ENCODE measurements at places on chromosomes 5 and 9.

GRCh38 chr5:66828046-66828547 lies 231.9 kb downstream of the MAST4 start:
- DNase-seq, result no peak

- no peak for DNase-seq
Observed at GRCh38 chr5:173237143-173237874, 2.3 kb upstream of the NKX2-5 start.

DNA sequence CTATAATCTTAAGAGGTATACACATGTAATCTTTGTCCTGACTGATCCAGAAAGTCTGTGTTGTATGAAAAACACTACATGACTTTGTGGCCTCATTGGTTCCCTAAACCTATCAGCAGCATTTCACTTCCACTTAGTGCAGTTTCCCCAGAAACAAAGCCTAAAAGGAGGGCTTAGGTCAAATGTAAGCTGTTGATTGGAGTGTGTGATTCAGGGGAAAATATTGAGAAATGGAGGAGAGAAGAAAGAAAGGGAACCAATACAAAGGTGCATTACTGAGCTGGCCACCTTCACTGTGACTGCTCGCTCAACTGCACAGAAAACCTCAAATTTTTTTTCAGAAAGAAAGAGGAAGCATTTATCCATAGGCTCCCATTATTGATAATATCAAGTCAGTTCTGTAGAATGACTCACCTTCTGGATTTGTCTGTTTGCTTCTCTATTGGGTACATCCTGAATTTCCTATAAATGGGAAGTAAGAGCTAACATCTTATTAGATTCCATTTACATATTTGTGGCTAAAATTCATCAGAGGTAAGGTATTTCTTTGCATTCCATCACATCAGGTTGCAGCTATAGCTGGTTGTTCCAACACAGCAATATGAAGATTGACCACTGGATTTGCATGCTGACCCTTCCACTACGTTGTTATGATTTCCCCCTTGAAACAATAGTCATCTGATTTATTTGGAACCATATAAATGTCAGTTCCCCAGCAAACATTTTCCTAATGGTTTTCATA lies 10.3 kb upstream of the FST start:
- no peak for DNase-seq

DNA sequence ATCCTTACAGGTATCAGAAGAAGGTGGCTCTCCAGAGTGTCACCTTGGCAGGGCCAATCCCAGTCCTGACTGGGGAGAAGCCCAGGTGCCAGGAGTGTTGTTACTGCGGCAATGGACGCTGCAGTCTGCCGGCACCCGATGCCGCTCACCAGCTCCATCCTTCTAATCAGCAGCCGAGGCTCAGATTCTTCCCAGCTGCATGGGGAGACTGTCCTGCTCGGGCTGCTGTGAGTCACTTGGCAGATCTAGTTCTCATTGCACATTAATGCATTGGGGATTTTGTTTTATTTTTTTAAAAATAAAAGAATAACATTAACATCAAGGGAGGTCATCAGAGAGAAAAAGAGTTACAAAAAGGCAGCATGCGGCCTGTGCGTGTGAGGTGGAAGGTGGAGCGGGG lies 115.8 kb downstream of the MTX3 start:
- DNase-seq, result no peak

- DNase-seq, result no peak
Observed at GRCh38 chr9:17611342-17611741, 32.5 kb downstream of the SH3GL2 start.

- DNase-seq, result no peak
Observed at GRCh38 chr5:77645158-77645994, 6.9 kb upstream of the OTP start.

- no peak for DNase-seq
Observed at GRCh38 chr5:73189871-73190376, 16.9 kb downstream of the TMEM174 start.

DNA sequence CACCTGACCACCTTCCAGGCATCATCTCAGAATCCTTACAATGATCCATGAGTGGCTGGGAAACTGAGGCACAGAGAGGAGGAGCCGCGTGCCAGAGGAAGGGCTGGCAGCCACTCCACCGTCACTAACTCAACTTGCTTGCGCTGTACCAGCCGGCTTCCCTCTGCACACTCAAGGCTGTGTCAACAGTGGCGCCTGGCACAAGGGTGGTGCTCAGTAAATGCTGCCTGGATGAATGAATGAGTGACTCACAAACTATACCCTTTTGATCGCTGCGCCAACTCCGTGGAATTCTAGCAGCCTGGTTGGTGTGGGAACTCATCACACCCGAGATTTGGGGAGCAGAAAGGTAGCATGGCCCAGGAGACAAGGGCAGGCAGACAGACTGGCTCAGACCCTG lies 21.9 kb downstream of the PRRX2 start:
- no peak for DNase-seq

GRCh38 chr9:35476596-35476995 lies 13.3 kb upstream of the RUSC2 start:
- DNase-seq, result no peak

DNA sequence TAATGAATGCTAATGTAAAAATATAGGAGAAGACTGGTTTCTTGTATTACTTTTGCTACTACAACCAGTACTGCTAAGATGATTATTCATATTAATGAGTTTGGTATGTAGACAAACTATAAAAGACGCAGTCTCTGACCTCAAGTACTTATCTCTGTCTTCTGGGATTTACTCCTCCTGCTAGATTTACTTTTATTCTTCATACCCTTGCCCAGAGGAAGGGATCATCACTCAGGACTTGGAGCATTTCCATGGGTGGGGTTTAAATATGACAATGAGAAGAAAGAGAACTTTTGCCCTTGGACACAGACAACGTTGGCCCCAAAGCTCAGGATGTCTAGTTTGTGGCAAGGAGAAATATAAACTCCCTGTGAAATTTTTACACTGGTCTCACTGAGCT lies 126.1 kb downstream of the BNC2 start:
- no peak for DNase-seq

DNA sequence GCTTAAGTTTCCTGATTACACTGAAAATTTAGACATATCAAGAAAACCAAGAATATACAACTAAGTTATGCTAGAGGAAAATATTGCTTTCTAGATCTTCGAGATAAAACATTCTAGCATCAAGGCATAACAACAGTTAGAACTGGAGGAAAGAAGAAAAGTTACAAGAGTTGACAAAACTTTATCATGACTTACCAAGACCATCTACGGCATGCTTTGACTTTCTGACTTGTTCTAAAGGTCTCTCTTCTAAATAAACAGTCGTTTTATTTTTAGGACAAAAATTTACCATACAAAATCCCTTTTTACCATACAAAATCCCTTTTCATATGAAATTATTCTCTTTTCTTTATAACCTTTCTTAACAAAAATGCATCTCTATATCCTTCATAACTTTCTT lies 1110.1 kb upstream of the CDH10 start:
- DNase-seq, result no peak

GRCh38 chr9:108588246-108588645 lies 267.5 kb downstream of the ACTL7B start:
- no peak for DNase-seq

DNA sequence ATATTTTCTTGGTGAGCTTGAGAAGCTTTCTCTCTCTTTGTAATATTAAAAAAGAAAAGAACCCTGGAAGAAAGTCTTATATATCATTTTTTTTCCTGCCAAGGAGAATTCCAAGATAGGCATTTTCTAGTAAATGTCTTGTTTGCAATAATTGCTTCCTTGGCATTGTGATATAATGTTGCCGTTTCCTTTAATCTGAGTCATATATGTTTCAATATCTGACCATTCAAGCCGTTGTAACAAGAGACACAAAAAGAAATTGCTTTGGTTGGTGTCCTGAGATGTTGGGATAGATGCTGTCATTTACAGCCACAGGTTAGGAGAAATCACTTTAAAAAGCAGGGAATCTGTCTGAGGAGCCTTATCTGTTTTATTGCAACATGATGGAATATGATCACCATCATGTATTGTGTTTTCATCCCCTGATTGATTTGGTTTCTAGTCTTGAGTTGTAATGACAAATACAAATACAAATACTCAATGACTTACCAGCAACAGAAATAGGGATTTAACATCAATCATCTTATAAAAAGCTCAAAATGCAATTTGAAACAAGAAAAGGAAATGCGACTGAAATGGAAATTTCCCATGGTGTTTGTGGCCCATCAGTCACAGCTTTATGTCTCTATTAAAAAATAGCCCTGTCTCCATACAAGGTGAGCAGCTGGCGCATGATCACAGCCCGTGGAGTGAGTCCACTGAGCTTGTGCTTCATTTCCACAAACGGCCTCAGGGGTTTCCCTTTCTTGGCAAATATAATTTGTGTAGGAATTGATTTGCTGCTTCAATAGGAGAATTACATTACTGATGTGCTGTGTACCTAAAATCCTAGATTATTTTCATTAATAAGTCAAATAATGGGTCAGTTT lies 250.1 kb upstream of the TRPC7 start:
- no peak for DNase-seq

DNA sequence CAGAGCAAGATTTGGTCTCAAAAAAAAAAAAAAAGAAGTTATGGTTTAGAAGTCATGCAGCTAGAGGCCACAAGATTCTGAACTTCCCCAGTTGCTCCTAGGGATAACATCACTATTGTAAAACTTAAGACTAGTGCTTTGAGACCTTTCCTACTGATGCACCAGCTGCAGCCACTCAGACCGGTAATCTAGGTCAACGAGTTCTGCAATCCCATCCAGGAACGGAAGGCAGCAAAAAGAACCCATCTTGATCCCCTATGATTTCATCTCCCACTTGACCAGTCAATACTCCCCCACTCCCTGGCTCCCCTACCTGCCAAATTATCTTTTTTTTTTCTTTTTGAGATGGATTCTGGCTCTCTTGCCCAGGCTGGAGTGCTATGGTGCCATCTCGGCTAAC lies 46.9 kb upstream of the TTC39B start:
- no peak for DNase-seq

DNA sequence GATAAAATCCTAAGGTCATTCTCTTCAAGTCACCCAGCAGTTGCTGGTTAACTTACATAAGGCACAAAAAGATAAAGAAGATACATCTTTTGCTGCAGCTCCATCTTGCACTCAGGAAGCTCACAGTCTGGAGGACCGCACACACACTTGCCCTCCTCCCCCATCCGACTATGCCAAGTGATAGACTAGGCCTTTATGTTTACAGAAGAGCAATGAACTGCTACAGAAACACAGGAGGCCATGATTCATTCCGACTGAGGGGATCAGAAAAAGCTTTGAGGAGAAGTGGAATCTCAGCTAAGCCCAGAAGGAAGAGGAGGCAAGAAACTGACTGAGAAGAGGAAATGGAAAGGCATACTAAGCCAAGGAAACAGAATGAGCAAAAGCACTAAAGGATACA lies 17.4 kb downstream of the NRG2 start:
- no peak for DNase-seq

Data from COLO829 (cell line).